Fibroblast of skin of back (primary cell): ENCODE measurements at places on chromosomes 7 and 10.

DNA sequence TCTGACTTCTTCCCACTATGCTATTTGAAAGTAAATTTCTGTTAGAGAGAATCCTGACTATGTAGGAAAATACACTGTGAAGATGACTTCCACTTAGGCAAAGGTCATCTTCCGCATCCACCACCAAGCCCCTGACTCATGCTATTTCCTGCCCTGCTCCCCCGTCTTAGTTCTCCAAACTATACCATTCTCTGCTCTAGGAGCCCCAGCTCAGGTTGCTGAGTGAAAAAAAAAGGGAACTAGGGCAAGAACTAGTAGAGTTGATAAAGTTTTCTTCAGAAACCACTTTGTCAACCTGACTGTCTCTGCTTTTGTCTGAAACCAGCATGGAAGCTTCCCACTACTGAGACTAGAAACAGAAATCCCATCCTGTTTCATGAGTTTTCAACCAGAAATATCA, 96.9 kb downstream of the EVX1 start:
- DNase-seq, result no peak

DNA sequence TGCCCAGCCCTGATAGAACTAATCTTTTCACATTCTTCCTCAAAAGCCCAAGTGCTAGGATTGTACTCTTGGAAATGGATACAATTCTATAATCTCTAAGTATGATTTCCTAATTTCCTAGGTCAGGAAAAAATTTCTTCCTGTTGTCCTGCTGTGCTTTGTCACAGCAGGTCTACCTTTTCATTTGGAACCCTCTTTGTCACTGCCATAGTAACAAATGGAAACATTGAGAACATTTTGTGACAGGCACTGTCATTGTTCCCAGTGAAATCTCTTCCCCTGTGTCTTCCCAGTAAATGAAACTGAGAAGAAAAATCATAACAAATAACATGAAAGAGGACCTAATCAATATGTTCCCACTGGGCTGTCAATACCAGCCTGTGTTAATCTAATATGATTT, 150.9 kb upstream of the KAT6B start:
- DNase-seq, result no peak

- no peak for DNase-seq
These were observed 40.5 kb downstream of the ASB4 start for GRCh38 chr7:95526128-95526738.

DNA sequence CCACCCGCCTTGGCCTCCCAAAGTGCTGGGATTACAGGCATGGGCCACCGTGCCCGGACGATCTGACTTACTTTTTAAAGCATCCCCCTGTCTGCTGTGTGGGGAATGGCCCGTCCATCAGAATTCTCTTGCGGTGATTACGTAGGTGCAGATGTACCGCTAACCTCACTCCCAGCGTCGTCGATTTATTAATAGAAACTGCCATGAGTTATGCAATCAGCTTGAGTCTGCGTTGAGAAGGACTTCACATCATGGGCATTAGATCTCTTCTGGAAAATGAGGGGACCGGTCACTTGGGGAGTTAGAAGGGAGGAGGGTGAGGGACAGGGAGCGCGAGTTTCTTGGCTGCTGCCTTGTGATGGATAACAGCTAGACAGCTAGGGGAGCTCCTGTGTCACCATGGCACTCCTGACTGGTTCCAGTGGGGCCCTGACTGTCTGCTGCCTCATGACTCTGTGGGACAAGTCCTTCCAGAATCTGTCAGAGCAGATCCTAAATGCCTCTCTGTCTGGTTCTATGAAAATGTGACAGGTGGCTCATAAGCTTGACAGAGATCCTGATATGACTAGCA, 35.2 kb downstream of the POR start:
- no peak for DNase-seq

DNA sequence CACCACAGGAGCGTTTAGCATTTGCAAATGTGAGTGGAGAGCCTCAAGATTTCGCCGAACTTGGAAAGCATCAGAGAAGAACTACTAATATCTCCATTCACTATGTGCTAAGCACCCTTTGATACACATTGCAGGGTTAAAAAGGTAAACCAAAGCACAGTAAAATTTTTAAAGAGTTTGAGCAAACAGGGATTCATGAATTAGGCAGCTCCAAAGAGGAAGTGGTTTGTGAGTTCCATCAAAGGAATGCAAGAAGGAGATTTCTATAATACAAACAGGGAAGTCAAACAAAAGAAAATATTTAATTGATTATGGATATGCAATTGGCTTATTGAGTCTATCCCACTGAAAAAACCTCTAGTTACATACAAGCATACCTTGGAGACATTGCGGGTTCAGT, 81.1 kb upstream of the TMEM72 start:
- peak; percentile 78 for DNase-seq

GRCh38 chr10:111762114-111762513, 421.5 kb downstream of the GPAM start:
- no peak for DNase-seq

GRCh38 chr10:118002581-118002980, 44.2 kb downstream of the RAB11FIP2 start:
- DNase-seq, result peak; percentile 78

- no peak for DNase-seq
These were observed 429.0 kb upstream of the GRM3 start for GRCh38 chr7:86214734-86215133.

DNA sequence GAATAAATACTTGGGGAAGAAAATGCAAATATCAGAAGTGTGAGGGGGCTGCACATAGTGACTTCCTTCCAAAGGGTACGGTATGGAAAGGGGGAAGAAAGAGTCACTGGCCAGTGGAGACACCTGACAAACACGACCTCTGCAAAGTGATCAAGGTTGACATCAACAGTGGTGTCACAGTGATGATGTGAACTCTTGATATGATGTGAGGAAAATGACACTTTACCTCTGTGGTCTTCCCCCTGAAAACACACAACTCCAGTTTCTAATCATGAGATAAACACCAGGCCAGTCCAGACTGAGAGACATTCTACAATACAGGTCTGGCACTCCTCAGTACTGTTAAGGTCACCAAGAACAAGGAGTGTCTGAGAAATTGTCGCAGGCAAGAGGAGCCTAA, 169.7 kb downstream of the BUB3 start:
- no peak for DNase-seq

- no peak for DNase-seq
These were observed 2.1 kb upstream of the C7orf25 start for GRCh38 chr7:42914009-42914408.

DNA sequence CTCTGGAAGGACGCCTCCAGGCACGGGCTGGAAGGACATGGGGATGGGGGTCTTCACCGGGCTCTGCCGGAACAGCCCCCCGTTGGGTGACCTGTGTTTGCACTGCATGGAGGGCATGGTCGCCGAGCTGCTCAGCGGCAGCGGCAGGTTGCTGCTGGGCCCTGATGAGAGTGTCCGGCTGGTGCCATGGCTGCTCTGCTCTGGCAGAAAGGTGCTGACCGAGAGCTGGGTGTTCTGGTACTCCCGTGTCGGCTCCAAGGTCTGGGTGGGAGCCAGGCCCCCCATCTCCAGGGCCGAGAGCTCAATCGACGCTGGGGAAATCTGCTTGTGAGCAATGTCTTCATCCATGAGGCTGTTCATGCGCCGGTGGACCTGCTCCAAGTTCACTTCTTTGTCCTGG, 764.3 kb downstream of the GRID1 start:
- no peak for DNase-seq
